ENCODE measurements at places on chromosomes 7 and 10. TPM values are rescaled to one million over a fixed set of nuclear protein-coding genes. Genes with fewer than 3 reads are reported as not detected.

The DHX32 gene
- total RNA-seq = 11.3 TPM

The SUN3 gene
- not detected for total RNA-seq

DNA sequence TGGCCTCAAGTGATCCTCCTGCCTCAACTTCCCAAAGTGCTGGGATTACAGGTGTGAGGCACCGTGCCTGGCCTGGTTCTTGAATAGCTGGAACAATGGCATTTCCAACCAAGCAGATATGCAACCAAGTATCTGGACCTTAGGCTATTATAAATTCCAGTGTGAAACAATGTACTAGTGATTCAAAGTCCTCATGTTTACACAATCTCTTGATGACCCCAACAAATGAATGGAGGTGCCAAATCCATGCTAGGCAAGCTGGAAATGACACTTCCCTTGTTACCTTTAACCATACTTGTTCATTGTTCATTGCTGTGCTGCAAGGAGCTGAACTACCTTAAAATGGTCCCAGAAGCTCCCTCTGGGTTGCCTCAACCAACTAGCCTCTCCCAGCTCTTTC lies 282.2 kb upstream of the KLF14 start:
- H3K4me3 ChIP-seq = no peak overlapping the region
- no peaks in the 10 kb centered on the region for H3K36me3 ChIP-seq
- H3K4me1 ChIP-seq = peaks cover 6% of the 10 kb centered on the region
- DNase-seq = no peak
- H3K27ac ChIP-seq = no peak overlapping the region
- peaks cover 2% of the 10 kb centered on the region for H3K27me3 ChIP-seq

DNA sequence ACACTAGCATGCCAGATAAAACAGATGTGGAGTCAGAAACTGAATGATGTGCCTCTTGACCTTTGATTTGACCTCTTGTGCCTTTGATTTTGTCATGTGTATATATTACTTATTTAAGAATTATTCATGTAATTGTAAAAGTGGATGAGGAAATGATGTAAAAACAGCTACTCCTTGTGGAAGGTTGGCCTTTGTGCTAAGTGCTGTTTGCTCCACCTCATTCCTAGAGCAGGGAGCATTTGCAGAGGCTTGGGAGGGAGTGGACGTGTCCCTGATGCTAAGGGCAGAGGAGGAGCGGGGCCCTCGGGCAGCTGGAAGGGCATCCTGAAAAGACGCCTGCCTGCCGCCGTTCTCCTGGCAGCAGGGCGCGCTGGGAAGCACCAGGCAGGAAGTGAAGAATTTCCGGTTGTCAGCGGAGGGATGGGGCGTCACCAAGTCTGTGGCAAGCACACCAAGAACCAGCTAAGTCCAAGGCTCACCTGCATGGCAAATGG lies 197.6 kb upstream of the ZNF32 start:
- H3K27ac ChIP-seq = no peak overlapping the region
- H3K27me3 ChIP-seq = peaks cover 3% of the 10 kb centered on the region
- no peaks in the 10 kb centered on the region for H3K4me1 ChIP-seq
- H3K36me3 ChIP-seq = no peaks in the 10 kb centered on the region

GRCh38 chr7:130277763-130278643 lies 11.3 kb downstream of the CPA2 start:
- peak overlapping the region; percentile 91 for H3K27ac ChIP-seq
- H3K36me3 ChIP-seq = no peaks in the 10 kb centered on the region
- H3K4me3 ChIP-seq = peak overlapping the region; percentile 27
